ENCODE measurements at places on chromosomes 5 and 9.

DNA sequence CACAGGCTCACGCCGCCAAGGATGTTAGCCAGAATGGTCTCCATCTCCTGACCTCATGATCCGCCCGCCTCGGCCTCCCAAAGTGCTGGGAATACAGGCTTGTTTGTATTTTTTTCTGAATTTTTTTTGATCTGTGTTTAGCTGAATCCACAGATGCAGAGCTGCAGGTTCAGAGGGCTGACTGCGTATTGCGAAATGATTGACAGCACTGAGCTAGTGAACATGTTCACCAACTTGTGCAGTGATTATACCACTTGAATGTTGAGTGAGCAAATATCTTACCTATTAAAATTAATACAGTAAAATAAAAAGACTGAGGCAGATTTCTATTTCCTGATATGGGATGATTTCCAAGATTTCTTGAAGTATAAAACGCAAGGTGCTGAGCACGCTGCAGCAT, 123.1 kb upstream of the PHYKPL start:
- DNase-seq: no peak

- DNase-seq: no peak
Observed at GRCh38 chr9:110936237-110936636, 102.0 kb downstream of the LPAR1 start.

DNA sequence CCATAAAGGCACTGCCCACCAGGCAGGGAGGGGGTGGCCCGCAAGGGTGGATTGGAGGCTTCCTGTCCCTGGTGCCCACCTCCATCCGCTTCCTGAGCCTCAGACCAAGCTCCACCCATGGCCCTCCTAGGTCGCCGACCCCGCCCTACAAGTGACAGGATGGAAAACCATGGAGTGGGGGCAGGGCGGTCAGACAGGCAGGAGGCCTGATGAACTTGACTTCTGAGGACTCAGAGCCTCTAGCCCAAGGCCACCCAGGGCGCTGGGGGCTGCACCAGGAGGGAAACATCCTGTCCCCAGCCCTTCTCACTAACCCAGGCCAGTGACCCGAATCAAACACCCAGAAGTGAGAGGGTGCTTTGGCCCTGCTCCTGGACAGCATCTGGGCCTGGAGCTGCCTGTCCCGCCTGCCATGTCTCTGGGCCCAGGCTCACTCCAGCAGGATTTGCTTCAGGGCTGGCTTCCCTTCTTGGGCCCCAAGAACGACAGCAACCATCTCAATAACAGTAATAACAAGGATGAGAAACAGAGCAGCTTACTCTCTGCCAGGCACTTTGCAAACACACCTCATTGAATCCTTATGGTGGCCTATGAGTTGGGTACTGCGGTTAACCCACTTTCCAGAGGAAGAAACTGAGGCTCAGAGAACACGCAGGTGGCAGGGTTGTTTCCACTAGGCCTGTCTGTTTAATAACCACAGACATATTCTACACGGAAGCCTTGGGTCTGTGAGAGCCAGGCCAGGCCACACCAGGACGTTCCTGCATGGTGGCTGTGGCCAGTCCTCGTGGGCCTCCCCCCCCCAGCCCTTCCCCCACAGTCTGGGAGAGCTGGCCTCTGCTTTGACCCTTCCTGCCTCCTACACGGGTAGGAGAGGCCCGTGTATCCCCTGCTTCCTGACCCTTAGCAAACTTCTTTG, 4.4 kb upstream of the ST6GALNAC6 start:
- peak; percentile 85 for DNase-seq

DNA sequence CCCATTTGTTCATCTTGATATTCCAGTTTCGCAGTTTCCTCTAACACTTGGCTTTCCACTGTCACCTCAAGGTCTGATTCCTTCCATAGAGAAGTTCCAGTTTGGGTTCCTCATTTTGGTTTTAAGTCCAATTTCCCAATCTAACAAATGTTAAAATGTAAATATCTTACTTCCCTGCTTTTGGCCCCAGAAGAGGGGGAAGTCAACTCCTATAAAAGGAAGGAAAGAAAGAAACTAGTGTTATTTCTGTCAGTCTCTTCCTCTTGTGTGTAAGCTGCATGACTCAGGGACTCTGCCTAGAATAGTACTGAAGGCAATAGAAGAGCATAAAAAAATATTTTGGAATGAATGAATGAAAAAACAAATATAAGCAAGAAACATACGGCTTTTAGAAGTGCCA, 127.5 kb upstream of the CCNG1 start:
- DNase-seq: no peak

DNA sequence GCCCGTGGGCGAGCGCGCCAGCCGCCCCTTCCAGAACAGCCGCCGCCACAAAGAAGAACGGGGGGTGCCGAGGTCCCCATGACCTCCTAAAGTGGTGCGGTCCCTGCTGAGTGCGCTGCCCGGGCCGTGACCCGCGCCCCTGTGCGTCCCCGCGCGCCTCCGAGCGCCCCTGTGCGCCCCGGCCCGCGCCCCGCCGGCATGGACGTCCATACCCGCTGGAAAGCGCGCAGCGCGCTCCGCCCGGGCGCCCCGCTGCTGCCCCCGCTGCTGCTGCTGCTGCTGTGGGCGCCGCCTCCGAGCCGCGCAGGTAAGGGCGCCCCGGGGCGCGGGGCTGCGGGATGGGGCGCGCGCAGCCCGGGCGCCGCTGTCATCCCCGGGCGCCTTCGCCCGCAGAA, 384 bp downstream of the COL5A1 start:
- no peak for DNase-seq

- DNase-seq: no peak
Observed at GRCh38 chr5:123422433-123423277, 548 bp downstream of the CEP120 start.

DNA sequence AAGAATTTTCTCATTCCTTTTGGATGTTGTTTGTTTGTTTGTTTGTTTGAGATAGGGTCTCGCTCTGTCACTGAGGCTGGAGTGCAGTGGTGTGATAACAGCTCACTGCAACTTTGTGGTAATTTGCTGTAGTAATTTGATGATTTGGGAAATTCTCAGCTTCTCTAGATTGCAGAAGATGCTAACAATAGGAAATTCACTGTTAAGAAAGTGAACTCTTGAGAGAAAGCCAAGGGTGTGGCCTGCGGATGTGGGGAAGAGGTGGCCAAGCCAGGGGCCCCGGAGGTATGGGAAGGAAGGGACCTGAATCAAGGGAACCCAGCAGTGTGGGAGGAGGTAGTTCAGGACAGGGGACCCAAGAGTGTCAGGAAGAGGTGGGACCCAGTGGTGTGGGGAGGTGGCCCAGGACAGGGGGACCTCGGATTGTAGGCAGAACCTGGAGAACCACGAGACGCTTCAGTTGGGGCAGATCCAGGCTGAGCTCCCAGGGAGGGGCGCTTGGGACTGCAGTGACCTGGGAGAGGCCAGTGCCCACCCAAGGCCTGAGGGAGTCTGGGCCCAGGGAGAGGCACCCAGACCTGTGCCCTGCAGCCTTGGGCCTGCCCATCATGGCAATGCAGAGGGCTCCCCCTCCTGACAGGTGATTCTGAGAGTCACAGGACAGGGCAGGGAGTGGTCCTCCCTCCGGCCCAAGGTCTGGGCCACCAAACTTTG, 5.6 kb upstream of the LCN2 start:
- DNase-seq: no peak

DNA sequence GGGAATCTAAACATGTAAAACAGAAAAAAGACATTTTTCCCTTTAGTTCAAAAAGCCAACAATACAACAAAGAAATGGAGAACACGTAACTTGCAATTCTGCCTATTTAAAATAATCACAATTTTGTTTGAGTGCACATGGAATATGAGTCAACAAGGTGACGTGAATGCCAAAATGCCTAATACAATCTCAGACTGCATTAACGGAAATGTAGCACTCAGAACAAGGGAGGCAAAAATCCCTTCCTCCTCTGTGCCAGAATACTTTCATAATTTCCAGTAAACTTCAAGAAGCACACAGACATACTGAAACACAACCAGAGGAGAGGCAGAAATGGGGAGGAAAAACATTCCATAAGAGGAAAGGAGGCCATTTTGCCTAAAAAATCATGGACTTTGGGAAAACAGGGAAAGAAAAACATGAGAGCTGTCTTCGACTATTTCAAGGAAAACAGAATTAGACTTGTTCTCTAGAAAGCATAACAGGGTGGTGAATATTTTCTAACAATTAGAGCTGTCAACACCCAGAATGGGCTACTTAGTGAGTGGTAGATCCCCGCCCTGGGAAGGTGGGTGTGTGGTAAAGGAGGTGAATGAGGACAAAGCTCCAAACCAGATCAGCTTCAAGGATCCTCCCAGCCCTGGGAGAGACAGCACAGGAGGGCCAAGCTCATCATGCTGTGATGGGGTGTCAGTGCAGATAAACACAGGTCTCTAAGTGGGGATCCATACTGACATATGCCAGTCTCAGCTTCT, 48.2 kb downstream of the ABCA1 start:
- no peak for DNase-seq

GRCh38 chr5:141359790-141360426, at the start of gene PCDHGB2:
TSS of gene PCDHGB2 (plus strand) at chr5:141359994. CDS start at chr5:141360136, 142 bp downstream.
- DNase-seq: no peak

GRCh38 chr5:61768692-61769281, 436.7 kb downstream of the ZSWIM6 start:
- no peak for DNase-seq

DNA sequence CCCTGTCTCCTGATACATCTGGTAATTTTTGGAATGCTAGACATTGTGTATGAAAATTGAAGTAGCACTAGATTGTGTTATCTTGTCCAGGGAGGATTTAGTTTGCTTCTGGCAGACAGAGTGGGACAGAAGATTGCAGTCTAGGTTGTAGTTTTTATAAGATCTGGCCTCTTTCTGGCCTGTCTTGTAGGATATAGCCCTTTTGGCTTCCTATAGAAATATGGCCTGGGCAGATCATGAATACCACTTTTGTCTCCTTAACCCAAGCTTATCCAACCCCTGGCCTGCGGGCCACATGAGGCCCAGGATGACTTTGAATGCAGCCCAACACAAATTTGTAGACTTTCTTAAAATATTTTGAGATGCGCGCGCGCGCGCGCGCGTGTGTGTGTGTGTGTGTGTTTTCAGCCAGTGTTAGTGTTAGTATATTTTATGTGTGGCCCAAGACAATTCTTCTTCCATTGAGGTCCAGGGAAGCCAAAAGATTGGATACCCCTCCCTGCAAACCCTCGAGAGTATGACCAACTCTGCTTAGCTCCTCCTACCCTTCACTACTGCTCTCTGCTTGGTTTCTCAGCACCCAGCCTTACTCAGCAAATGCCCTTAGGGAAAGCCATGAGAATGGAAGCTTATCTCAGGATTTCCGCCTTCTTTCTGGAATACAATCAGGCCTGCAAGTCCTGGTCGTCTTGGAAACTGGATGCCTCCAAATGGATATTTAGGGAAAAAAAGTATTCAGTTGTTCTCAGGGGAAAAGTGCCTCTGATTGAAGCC, 26.5 kb downstream of the ANKRD33B start:
- no peak for DNase-seq

- no peak for DNase-seq
Observed at GRCh38 chr9:107439991-107440456, 49.5 kb downstream of the KLF4 start.

- no peak for DNase-seq
Observed at GRCh38 chr5:122377026-122377425, 65.0 kb downstream of the SNCAIP start.

DNA sequence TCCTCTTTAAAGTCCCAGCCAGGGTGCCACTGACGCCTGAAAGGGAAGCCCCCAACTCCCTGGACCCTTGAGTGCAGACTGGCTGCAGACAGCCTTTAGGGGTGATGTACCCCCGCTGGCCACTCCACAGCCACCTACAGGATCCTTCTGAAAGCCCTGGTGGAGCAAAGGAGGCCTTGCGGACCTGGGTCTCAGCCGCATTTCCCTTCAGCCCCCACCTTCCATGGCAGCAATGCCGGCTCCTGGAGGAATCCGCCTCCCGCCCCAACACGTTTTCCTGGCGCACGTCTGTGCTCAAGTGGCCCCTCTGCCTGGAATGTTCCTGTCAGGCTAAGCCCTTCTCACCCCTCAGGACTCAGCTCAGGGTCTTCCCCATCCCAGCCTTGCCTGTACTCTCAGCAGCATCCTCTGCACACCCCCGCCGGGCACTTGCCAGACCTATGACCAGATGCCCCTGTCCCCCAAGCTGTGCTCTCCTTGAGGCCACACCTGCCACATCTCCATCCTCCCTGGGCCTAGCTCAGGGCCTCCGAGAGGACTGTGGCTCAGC, 134.1 kb upstream of the RAPGEF1 start:
- no peak for DNase-seq

- no peak for DNase-seq
Observed at GRCh38 chr9:121505903-121506735, 6.5 kb upstream of the GGTA1 start.

GRCh38 chr9:107739601-107740082, 250.1 kb upstream of the KLF4 start:
- DNase-seq: no peak

GRCh38 chr5:22908586-22908985, 55.4 kb upstream of the CDH12 start:
- no peak for DNase-seq

GRCh38 chr5:157294407-157295091, 28.6 kb downstream of the CYFIP2 start:
- DNase-seq: no peak

DNA sequence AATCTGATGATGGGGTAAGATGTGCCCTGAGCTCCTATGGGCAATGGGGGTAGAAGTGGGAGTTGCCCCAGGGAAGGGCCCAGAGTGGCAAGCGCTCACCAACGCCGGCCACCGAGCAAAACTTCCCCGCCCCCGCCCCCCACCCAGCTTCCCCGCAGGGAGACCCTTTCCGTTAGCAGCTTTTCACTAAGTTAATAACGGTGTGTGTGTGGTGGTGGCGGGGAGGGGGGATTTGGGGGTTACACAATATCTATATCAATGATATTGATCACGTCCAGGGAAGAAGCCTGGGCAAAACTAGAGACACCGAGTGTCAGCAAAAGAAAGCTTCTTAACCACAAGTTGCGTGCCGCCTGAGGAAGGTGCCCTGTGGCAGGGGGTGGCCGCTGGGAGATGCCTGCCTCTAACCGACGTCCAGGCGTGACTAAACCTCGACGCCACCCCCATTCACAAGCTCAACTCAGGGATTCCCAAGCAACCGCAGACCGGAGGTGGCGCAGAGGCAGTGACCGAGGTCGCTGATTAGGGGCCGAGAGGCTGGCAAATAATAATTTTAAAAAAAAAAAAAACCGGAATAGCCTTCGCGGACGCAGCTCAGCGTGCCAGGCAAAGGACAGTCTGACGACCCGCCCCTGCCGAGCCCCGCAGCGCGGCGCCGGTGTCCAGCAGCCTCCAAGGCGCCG, 222.6 kb downstream of the MEF2C start:
- DNase-seq: no peak

- no peak for DNase-seq
Observed at GRCh38 chr9:1202512-1203280, 152.5 kb downstream of the DMRT2 start.

DNA sequence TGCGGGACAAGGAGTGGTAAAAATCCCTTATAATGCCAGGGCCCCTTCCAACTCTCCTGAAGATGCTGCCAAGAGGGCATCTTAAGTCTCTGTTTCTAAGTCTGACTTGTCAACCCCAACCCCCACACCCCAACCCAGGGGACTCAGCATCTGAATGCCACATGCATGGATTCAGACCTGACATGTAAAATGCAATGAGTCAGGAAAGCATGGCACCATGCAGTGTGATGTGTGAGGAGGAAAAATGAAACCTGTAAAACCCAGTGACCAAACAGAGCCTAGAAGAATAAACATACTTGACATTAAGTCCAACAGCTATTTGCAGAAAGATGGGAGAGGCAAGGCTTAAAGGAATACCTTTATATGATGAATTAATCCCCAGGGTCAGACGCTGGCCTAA, 112.4 kb downstream of the ASTN2 start:
- DNase-seq: no peak

- DNase-seq: no peak
Observed at GRCh38 chr5:179409806-179410205, 64.5 kb upstream of the ADAMTS2 start.
